ENCODE measurements at places on chromosomes 3 and 15.

DNA sequence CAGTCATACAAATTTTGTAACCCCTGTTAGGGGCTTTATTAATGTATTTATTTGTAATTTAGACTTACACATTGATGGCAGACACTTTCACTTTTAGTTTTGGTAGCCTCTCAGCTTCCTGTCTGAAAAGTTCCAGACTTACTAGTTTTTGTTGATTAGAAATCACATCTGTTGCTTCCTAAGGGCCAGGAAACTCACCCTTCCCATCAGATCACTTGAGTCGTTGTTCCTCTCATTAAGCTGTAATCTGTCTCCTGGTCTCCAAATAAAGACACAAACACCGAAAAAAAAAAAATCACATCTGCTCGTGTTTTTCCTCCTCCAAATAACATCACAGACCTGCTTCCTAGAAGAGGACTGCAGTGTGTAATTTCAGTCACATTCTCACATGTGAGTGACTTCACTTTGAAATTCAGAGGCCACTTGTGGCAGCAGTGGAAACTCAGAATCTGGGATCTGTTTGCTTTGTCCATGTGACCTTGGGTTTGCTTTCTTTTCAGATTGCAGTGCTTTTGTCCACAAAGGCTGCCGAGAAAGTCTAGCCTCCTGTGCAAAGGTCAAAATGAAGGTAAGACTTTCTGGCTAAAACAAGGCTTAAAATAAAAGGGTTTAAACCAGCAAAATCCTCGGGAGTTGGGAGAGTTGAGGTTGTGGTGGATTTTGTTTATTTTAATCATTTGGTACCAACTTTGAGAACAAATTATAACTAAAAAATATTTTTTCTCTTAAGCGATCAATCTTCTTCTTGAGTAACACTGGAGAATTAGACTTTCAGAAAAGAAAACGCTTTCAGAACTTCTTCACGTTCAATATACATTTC lies 87.0 kb downstream of the KLHL25 start:
- DNase-seq = peak; percentile 59

DNA sequence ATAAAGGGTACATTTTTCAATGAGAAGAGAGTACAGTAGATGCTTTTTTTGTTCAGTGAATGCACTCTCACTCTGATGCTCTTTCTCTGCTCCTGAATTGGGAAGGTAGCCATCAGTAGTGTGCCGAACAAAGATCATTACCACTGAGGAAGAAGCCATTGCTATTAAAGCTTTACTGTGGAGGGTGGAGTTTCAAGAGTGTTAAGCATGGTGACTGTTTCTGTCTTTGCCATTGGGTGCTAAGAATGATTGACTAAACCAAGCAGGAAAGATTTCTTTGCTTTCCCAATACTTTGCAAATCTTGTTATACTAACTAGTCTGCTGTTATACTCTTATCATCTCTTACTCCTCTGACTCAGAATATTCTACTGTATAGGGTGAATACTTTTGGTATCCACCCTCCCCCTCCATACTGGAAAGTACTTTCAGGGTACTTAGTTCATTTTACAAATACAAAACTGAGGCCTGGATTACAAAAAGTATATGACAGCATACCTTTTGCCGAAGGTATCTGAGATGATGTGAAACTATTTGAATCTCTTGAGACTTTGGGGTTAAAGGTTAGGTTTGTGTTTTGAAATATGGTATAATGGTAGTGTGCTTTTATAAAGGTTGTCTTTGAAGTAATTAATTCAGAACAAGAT lies 1.7 kb downstream of the RAB11A start:
- peak; percentile 39 for DNase-seq

GRCh38 chr3:130929804-130930203 lies 35.9 kb downstream of the ATP2C1 start:
- DNase-seq = no peak

DNA sequence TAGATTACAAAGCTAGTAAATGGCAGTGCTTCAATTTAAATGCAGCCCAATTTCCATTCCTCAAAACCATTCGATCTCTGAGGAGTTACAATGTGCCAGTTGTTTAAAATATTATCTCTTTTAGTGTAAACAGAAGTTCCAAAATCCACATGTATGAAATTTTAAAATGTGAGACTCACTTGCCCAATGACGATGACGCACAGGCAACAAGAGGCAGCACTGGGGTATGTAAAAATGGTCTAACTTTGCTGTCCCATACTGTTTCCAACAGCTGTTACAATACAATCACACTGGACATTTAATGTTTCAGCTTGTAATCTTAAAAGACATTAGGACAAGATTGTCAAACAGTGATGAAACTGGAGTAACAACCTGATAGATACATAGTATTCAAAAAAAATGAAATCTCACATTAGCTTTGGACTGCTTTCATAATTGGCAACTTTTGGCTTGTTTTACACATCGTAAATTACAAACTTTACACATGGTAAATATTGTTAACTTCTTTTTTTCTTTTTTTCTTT lies 12.2 kb downstream of the SLTM start:
- DNase-seq = no peak

DNA sequence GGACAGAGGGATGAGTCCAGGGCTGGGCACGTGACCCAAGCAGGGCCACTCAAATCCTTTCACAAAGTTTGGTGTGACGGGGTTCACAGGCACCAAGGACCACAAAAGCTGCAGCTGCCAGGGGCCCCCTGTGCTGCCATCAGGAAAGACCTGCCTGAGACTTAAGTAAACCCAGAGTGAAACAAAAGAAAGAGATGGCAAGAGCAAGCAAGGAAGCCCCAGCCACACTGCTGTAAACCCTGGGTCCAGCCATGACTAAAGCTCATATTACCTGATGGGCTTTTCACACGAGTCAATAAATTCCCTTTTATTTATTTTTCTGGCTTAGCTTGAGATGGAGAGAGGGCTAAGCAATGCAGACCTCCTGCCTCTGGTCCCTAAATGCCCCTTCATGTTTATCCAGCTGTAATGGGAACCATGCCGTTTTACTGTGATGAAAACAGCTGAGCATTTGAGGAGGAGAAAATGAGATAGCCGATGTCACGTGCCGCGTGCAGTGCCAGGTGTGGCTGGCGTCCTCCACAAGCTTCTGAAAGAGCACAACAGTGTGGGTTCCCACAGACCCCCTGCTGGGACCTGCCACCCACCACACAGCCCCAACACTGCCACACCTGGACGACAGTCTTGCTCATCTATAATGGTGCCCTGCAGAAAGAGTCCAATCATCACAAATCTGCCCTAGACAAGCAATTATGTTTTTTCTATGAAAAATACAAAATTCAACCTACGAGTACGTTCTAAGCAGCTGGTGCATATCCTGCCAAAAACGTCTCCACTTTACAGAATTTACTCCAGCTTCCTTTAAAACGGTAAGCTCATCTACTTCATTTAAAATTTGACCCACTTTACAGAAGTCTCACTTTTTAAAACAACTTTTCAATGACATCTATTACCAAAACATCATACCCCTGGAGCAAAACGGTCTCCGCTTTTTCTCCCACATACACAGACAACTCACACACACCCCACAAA lies 34.2 kb downstream of the ADAMTS17 start:
- no peak for DNase-seq

- DNase-seq = peak; percentile 66
Measured at GRCh38 chr3:192957441-192958021, 39.9 kb upstream of the MB21D2 start.

GRCh38 chr3:53219895-53220483 lies 35.8 kb downstream of the TKT start:
- DNase-seq = peak; percentile 86

DNA sequence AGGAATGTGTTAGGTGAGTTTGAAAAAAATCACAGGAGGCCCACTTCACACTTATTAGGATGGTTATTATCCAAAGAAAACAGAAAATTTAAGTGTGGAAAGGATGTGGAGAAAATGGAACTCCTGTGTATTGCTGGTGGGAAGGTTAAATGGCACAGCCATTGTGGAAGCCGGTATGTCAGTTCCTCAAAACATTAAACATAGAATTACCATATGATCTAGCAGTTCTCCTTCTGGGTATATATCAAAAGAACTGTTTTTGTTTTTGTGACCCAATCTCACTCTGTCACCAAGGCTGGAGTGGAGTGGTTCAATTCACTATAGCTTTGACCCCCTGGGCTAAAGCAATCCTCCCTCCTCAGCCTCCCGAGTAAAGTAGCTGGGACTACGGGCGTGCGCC lies 10.4 kb upstream of the ZFYVE19 start:
- DNase-seq = no peak

DNA sequence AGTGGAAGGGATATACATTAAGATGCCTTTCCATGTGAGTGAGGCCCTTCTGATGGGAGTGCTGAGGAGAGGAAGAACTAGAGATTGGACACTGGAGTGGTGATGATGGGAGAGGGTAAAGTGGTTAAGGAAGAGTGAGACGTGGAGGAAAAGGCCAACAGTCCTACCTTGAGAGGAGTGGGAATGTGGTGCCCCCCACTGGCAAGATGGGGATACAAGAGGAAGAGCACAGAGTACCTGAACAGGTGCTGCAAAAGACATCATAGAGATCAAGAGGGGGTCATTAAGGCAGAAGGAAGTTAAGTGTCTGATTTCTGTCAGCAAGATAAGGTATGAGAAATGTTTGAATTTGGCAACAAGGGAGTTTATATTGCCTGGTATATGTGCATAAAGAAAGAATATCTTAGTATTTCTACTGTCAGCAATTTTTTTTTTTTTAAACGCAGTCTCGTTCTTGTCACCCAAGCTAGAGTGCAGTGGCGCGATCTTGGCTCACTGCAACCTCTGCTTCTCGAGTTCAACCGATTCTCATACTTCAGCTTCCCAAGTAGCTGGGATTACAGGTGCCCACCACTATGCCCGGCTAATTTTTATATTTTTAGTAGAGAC lies 34.0 kb downstream of the ARIH2 start:
- DNase-seq = no peak

DNA sequence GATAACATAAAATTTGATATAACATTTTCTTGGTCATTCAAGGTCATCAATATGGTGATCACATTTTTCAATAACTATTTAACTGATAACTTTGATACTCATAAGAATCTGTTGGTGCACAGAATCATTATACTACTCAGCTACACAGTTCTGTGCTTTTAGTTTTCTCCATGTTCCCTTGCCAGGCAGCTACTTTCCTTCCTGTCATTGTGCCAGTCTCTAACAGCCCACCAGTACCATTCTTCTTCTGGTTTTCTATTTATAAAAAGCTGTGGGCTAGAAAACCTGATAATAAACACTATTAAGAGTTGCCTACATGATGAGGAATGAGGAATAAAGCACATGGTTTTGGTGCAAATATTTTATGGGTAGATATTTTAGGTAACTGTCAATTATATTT lies 77.6 kb downstream of the C3orf80 start:
- DNase-seq = no peak

DNA sequence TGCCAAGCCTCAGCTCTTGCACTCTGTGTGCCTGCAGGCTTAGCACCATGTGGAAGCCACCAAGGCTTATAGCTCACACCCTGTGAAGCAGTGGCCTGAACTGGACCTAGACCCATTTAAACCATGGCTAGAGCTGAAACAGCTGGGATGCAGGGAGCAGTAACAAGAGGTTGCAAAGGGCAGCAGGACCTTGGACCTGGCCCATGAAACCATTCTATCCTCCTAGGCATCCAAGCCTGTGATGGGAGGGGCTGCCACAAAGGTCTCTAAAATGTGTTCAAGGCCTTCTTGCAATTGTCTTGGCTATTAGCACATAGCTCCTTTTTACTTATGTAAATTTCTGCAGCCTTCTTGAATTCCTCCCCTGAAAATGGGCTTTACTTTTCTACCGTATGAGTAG lies 57.9 kb upstream of the NPAP1 start:
- no peak for DNase-seq

DNA sequence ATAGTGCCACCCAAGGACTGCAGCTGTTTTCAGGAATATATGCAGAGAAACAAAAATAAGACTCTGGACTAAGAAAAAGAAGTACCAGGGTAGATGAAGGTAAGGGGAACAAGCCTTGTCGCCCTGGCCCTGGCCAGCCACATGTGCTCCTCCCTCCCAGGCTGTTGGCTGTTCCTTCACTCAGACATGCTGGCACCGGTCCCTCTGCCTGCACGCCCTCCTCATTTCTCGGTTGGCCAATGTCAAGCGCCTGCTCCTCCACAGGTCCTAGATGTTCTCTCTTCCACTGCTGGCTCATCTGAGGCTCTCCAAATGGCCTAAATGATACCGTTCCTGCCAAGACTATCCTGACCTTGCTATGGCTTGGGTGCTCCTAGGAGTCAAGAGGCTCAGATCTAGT lies 288.4 kb upstream of the LYSMD4 start:
- DNase-seq = no peak

DNA sequence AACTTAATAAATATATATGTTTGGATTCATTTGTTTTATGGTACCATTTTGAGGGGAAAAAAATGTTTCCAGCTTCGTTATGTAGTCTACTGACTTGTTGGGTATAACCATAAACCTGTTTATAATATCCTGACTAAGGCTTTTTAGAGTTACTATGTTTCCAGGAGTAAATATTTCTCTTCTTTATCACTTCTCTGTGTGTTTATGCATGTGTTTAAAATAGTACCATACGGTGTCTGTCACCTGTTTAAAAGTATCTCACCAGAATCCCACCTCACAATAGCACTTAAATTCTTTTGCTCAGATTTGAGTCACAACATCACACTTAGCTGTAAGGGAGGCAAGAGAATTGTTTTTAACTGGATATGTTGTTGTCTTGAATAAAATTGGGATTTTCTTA lies 15.1 kb downstream of the LACTB start:
- DNase-seq = no peak

GRCh38 chr15:39127151-39127790 lies 453.6 kb upstream of the THBS1 start:
- no peak for DNase-seq

- no peak for DNase-seq
Measured at GRCh38 chr3:45646051-45646585, 43.1 kb upstream of the SACM1L start.

DNA sequence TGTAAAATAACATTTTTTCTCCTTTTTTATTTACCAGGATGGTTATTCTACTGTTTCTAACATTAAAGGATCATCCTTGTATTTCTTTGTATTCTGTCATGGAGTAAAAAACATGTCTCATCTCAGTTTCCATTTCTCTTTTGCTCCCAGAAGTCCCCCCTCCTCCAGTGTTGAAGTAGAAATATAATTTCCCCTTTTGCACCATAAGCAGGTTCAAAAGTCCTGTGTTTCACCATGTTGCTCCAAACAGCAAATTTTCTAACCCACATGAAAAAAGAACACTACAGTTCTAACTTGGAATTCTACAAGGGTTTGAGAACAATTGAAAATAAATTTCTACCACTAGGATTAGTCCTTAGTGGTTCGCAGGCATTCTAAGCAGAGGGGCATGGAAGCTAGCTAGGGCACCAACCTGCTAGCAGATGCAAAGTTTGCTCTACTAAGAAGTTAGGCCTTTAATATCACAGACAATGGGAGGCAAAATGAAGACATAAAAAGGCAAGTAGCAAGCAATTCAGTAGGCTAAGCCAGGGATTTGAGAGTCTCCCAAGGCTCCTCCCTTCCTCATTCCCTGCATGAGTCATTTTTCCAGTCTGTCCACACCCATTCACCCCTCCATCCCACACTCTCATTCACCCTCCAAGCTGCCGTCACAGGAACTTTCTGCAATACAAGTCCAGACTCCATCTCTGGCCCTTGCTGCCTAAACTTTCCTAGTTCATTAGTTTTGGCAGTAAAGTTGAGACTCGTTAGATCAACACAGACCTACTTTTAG lies 2.3 kb upstream of the MBNL1 start:
- DNase-seq = no peak

- no peak for DNase-seq
Measured at GRCh38 chr3:54909191-54909590, 18.7 kb downstream of the LRTM1 start.

GRCh38 chr15:82999905-83000671 lies 11.4 kb downstream of the C15orf40 start:
- peak; percentile 60 for DNase-seq
